ENCODE measurements at places on chromosomes 11 and 22.

- no peak for DNase-seq
These were observed 26.2 kb downstream of the PITPNB start for GRCh38 chr22:27892811-27893210.

- no peak for DNase-seq
These were observed 2.5 kb upstream of the ADM start for GRCh38 chr11:10302359-10302743.

GRCh38 chr11:103222806-103223205 lies 113.6 kb downstream of the DYNC2H1 start:
- no peak for DNase-seq

DNA sequence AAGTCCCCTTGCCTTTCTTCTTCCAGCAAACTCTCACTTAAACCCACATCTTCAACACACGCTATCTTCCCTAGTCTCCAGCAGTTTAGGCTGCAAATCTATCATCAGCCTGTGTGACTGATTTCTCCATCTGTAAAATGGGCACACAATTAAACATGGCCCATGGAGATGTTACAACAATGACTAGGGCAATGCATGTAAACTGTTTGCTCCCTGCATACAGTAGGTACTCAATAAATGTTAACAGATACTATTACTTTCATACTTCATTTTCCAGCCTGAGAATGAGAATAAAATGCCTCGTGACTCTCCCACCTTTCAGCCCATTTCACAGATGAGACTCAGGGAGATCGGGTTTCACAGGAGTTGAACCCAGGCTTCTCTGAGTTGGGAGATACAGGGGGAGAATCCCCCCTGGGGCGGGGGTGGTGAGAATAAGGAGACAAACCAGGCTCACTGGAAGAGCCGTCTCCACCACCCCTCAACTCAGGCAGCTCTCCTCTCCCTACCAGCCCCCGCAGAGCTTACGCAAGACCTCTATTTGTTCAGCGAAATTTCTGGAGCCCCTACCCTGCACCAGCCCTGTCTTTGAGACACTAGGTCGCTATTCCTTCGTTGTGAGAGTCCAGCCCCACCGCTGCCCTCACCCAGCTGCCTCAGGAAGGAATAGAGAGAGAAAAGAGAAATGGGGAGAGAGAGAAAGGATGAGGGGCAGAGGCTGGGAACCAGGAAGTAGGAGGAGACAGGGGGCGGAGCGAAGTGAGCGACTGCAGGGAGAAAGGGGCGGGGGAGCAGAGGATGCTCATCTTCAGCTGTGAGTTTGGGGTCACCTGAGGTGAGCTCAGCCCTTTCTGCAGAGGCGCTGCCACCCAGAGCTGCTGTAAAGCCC lies 42.1 kb upstream of the KLHL35 start:
- no peak for DNase-seq

- peak; percentile 11 for DNase-seq
These were observed 406.7 kb downstream of the TBC1D22A start for GRCh38 chr22:47168900-47169800.

DNA sequence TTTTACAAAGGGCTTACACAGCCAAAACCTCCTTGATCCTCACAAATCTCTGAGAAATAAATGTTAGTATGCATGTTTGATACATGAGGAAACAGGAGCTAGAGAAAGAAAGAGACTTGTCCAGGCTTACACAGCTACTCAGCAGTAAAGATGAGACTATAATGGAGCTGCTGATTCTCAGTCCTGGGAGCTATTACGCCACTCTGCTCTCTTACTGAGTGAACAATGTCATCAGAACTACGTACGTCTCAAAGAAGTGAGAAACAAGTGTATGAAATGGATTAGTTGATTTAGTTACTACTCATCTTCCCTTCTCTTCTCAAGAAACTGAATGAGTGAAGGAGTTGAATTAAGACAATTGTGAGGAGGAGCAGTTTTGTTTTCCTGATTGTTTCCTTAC lies 12.3 kb downstream of the MS4A6E start:
- no peak for DNase-seq

- no peak for DNase-seq
These were observed 2.0 kb downstream of the DAGLA start for GRCh38 chr11:61682093-61682732.

DNA sequence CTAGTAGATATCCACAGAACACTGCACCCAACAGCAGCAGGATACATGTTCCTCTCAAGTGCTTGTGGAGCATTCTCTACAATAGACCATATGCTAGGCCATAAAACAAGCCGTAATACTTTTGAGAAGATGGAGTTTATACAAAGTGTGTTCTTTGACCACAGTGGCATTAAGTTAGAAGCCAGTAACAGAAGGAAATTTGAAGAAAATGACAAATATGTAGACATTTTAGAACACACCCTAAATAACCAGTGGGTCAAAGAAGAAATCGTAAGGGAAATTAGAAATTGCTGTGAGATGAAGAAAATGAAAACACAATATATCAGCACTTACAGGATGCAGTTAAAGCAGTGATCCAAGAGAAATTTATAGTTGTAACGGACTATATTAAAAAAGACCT lies 163.4 kb downstream of the TBC1D22A start:
- DNase-seq: no peak

DNA sequence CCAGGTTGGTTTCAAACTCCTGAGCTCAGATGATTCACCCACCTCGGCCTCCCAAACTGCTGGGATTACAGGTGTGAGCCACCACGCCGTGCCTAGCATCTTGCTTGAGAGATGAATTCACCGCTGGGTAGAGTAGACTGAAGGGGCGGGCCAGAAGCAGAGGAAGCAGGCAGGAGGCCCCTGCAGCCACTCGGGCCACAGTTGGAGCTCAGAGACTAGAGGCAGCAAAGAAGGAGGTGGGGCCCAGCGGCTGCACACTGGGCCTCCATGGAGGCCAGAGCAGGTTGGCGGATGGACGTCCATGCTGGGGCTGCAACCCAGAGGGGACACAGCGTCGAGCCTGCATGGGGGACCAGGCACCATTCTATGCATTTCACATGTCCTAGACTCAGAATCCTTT lies 88.4 kb upstream of the FGF3 start:
- no peak for DNase-seq

- no peak for DNase-seq
These were observed 6.5 kb upstream of the PVALB start for GRCh38 chr22:36823186-36823839.

GRCh38 chr11:27204529-27204928 lies 158.5 kb downstream of the CCDC34 start:
- DNase-seq: no peak

DNA sequence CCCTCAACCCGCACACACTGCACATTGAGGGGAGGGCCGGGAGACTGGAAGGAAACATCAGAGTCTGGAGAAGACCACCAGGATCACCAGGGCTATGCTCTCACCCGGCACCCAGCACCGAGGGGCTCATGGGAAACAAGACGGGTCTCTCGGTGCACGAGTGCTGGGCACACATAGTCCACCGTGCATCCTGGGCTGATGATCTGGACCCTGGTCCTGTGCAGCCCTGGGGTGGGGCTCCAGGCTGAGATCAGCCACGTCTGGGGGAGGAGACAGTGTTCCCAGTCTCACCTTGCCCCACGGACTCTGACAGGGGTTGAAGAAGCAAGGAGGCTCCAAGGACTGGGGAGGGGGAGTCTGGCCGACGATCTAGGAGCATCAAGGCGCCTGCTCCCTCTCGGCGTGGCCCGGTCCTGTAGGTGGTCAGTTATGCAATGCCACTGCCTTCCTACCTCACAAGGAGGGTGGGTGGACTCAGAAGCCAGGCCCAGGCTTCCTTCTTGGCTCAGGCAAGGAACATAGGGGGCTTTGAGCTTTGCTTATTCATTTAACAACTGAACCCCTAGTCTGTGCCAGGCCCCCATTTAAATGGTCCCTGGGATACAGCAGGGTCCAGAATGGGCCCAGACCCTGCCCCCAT lies 11.4 kb upstream of the CD81 start:
- no peak for DNase-seq

- DNase-seq: no peak
These were observed 121.9 kb upstream of the MTMR2 start for GRCh38 chr11:96045622-96046456.

GRCh38 chr11:33021937-33022336 lies 6.3 kb downstream of the DEPDC7 start:
- no peak for DNase-seq

GRCh38 chr11:95704865-95705264 lies 84.7 kb downstream of the FAM76B start:
- DNase-seq: no peak

- no peak for DNase-seq
These were observed 9.9 kb downstream of the NDUFV1 start for GRCh38 chr11:67616431-67617242.

DNA sequence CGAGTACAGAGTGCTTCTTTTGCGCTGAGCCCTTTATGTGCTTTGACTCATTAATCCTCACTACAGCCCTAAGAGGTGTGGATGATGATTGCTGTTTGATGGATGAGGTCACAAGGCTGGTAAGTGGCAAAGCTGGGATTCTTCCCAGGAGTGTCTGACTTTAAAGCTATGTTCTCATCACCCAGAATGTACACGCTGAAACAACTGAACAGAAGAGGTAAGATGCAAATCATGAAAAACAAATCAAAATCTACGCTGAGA lies 37.7 kb upstream of the CREB3L1 start:
- no peak for DNase-seq

GRCh38 chr22:22087854-22088657 lies 105.5 kb upstream of the TOP3B start:
- DNase-seq: no peak

- no peak for DNase-seq
These were observed 55.7 kb downstream of the SBF1 start for GRCh38 chr22:50419116-50419515.

DNA sequence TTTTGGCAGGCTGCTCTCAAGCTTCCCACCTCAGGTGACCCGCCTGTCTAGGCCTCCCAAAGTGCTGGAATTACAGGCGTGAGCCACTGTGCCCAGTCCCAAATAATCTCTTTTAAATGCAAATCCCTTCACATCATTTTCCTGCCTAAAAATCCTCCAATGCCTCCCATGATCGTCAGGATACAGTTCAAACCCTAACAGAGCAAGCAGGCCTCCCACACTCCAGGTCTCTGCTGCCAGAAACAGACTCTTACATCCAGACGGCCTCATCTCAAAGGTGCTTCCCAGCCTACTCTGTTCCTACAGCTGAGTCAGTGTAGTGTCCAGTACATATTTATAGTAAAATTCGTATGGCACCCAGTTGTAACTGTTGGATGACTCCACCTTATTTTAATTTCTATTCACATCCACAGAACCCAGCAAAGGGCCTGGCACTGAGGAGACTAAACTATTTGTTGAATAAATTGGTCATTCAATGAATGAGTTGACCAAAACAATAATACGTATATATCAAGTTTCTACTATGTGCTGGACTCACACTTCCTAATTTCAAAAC lies 8.2 kb downstream of the SIRT3 start:
- no peak for DNase-seq

DNA sequence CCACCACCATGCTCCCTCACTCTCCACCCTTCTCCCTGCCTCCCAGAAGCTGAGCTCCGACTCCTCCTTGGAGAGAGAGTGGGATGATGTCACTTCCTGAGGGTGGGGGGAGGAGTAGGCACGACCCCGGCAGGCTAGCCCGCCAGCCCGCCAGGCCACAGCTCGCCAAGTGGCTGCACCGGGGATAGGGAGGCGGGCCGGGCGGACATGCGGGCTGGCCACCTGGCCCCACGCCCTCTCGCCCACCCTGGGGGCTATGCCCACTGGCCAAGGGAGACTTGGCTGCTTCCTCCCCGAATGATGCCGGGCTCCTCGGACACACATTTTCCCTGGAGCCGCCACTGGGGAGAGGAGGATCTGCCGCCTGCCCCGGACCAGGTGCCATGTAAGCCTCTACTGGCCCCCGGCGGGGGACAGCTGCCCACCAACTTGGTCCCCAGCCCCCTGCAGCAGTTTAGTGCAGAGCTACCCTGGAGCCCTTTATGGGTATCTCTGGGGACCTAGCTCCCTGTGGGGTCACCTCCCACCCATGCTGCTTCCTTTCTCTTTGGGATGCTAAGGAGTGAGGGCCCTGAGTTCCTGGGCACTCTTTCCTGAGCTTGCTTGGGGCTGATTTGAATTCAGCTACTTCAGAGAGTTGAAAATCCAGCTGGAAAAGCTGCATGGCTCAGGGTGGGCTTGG lies 33.7 kb upstream of the MYRF start:
- DNase-seq: no peak

DNA sequence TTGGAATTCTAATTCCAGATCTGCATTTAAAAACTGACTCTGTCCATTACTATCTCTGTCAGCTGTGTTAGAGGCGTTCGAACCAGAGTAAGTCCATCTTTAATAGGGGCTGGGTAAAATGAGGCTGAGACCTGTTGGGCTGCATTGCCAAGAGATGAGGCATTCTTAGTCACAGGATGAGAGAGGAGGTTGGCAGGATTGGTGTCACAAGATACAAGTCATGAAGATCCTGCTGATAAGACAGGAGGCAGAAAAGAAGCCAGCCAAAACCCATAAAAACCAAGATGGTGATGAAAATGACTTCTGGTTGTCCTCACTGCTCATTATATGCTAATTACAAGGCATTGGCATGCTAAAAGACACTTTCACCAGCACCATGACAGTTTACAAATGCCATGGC lies 356.3 kb upstream of the ISX start:
- DNase-seq: no peak

DNA sequence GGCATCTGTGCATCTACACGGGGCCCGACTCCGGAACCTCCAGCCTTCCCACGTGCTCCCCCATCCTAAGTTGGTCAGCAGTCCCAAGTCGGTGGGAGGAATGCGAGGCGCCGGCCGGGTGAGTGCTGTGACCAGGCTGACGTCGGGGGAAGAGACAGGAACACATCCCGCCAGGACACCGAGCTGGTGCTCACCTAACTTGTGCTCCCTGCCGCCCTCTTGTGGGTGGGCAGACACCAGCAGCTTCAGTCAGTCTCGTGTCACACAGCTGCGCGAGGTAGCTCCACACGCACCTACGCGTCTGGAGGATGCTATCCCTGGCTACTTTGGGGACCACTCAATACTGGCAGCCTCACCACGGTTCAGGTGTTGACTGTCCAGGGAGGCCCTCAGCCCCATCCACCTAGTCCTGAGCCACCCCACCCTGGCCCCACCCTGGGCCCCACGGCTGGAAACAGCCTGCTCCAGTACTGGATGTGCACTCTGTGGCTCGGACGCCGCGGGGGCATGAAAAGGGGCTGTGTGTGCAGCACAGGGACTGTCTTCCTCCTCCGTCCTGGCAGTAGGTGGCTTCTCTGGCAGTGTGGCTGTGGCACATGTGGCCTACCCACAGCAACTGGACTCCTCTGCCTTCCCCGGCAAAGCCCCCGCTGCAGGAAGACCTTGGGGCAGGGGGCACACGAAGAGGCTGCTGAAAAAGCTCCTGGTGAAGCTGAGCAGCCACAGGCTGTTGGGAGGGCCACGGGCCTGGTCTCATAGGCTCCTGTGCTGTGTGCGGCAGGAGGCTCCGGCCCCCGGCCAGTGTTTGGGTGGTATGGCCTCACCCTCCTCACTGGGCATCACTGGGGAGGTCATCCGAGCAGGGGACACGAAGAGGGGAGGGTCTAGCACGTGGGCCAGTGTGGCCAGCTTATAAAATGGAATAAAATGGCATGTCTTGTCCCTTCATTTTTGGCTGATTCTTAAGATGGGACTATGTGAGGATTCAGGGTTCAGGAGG lies 11.2 kb upstream of the BID start:
- peak; percentile 31 for DNase-seq

GRCh38 chr22:36329254-36330078 lies 58.3 kb downstream of the MYH9 start:
- peak; percentile 43 for DNase-seq

Measured in A549 (cell line).